Fibroblast of skin of right quadriceps (primary cell): ENCODE measurements at places on chromosomes 11 and 22.

GRCh38 chr11:40797981-40798380 is 661.5 kb downstream of the LRRC4C start:
- DNase-seq = peak; percentile 46

- DNase-seq = no peak
Measured at GRCh38 chr11:128803011-128803410, 64.1 kb downstream of the KCNJ1 start.

DNA sequence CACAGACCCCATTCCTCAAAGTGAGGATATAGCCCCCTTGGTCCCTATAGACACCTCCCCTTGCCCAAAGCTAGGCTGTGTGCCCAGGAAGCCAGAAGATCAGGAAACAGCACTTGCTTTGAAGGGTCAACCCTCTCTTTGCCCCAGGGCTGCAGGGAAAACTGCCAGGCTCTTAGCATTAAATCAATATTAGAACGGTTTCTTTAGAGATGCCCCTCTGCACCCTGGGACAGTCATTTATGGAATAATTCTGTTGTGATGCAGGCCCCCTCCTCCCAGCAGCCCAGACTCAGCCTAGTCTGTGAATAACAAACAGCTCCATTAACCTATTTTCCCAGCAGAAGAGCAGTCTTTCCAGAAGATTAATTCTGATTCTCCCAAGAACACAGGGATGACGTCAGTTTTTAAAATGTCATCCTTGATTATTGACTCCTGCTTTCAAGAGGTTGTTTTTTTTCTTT is 11.6 kb upstream of the CAPN5 start:
- DNase-seq = no peak

DNA sequence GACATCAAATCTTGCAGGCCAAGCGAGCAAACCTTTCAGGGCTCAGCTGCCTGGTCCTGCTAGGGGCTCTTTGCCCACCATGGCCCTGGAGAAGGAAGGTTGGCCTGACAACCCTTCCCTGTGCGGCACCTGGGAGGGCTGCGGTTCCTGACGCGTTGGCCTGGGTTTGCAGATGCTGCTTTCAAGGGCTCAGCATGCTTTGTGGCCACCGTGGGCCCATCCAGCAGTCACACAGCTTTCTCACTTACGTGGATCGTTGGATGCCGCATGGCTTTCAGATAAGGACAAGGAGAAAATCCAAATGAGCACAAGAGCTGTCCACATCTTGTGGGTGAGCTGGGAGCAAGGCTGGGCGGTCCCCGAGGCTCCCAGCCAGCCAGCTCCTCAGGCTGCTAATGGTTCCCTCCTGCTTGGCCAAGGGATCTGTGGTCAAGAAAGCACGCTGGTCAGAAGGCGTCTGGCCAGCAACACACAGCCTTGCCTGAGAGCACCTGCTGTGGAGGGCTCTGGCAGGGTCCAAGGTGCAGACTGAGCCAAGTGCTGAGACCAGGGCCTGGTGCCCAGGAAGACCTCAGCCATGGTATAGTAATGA is 8.2 kb downstream of the C11orf24 start:
- no peak for DNase-seq

- no peak for DNase-seq
Measured at GRCh38 chr11:59336931-59337330, 21.8 kb upstream of the OR5AN1 start.

DNA sequence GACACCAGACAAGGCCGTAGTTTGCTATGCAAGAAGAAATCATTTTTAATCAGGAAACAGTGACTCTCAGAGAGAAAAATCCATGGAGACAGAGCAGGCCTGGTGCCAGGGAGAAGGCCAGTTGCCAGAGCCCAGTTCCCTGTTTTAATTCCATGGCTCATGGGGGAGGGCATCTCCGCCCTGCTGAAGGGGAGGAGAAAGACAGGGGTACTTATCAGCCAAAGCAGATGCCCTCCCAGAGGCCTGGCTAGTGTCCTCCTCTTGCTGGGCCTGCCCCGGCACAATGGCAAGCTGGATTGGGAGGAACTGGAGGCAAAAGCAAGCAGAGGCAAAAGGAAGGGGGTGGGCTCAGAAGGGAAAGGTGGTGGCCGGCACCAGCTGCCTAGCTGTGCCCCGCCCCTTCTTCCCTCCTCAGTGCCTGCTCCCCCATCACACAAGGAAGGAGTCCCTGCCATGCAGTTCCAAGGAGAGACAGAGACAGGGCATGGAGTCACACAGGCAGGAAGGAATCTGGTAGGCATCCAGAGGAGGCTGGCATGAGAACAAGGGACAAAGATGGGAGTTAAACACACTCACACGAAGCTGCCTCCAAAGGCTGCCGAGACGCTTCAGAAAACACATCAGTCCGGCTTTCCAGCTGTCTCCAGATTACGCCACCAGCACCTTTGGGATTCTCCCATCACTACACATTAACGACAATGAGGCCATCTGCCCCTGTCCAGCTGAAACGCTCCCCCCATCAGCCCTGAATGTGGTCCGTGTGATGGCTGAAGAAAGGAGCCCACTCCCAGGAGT is 591.8 kb downstream of the BUD13 start:
- DNase-seq = no peak

- peak; percentile 70 for DNase-seq
Measured at GRCh38 chr11:19742588-19743292, 30.1 kb downstream of the NAV2 start.

- no peak for DNase-seq
Measured at GRCh38 chr22:31038686-31039085, 42.4 kb upstream of the SMTN start.

- no peak for DNase-seq
Measured at GRCh38 chr22:43337385-43337784, 5.8 kb downstream of the SCUBE1 start.

GRCh38 chr22:27880778-27881394 is 38.2 kb downstream of the PITPNB start:
- peak; percentile 79 for DNase-seq

- DNase-seq = no peak
Measured at GRCh38 chr11:98729118-98729517, 291.6 kb upstream of the CNTN5 start.

DNA sequence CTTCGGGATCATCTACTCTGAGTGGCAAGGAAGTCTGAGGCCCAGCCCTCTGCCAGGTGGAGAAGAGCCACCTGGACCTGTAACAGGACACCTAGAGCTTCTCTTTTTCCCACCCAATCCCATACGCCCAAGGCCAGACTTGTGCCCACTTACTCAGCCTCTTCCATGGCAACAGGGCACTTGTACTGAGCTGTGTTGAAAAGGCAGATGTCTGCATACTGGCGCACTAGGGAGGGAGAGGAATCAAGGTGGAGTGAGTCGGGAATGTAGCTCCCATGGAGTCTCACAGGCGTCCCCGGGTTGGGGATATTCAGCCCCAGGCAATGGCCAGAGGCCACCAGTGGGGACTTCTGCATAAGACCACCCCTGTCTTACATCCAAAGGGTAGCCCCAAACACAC is 36.1 kb downstream of the TPBGL start:
- no peak for DNase-seq

GRCh38 chr22:45994491-45995404 is 17.8 kb upstream of the WNT7B start:
- DNase-seq = peak; percentile 59

DNA sequence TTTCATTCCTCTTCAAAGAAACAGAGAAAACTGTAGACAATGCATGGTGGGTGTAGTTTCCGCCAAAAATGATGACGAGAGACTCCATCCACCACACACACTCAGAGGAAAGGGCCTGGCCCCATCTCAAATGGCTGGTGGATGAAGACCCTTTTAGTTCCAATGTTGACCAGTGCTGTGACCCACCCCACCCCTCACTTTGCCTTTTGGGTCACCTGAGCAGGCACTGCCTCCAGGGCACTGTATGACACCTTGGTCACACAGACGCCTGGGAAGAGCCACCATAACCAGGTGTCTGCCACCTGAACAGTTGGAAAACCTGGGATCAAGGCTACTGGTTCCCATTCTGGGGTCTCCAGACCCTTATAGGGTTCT is 121.3 kb downstream of the MPPED1 start:
- no peak for DNase-seq

DNA sequence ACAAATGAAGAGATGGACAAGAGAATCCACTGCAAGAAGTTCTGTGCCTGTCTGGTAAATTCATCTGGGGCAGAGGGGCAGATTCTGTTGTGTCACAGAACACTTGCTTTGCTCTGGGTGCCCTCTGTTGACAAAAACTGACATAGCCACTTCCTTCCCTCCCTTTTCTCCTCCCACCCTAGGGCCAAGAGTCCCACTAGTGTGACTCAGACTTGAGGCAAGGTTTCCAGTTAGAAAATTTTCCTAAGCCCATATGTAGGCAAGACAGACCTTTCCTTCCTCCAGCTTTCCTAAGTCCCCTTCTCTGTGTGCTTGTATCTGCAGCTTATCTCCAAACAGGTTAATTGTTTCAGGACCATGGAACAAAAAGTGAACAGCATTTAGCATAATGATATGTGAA is 106.8 kb downstream of the RBFOX2 start:
- DNase-seq = peak; percentile 92

DNA sequence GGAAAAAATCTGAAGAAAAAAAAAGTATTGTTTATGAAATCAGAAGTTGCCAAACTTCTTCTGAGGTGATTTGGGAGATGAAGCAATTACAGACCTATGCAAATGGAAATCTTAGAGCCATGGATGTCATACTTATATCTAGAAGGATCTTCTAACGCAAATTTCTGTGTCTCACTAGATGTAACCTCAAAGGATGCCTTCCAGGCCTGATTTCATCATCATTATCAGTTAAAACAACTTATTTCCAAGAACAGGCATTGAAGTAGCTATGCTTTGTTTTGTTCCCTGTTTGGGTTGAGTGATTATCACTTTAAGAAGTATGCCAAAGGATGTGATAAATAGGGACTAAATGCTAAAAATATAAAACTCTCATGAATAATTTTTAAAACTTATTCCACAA is 43.9 kb upstream of the ANGPTL5 start:
- DNase-seq = no peak

DNA sequence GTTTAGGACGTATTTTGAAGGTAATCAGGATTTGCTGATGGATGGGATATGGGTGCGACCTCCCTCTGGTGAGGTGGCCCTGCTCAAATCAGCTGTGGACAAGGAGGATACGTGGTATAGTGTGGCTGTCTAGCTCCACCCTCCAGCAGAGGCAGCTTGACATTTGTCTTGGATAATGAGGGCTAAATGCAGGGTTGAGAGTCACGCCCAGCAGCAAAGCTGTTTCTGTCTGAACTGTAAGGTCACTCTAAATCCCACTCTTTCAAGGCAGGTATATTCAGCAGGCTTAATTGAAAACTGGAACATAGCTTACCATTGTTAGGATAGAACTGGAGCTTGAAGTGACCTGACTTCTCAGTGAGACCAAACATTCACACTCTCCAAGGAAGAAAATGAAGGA is 98.7 kb downstream of the SWAP70 start:
- DNase-seq = no peak

GRCh38 chr11:88421530-88421929 is 84.0 kb upstream of the CTSC start:
- DNase-seq = peak; percentile 12

DNA sequence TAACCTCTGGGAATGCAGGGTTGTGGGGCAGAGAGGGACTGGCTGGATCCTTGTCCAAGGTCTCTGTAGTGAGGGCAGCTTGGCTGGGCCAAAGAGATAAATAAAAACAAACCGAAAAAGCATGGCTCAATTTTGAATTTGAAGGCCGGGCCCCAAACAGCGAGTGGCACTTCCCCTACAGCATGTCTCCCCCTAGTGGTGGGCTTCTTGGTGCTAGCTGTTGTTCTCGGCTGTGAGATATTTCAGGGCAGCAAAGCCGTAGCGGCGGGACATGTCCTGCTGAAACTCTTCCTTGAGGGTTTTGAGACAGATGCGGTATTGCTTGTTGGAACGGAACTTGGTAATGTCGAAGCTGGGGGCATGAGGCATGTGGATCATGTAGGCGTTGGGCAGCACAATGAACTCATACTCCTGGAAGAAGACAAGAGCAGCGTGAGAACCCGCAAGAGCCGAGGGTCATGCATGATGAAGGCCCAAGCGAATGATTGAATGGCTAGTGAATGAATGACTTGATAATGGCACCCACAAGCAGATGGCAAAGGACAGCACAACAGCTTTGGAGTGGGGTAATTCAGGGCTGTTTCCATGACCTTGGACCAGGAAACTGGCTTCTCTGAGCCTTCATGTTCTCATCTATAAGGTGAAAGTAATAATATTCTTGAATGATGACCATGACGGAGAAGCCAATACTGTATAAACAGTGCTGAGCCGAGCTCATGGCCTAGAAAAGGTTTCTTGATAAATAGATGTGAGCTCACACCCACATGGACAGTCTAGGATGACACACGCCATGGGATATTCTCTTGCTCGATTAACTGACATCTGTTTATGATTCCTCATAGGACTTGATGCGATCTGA is 216.3 kb upstream of the SYN3 start:
- no peak for DNase-seq

DNA sequence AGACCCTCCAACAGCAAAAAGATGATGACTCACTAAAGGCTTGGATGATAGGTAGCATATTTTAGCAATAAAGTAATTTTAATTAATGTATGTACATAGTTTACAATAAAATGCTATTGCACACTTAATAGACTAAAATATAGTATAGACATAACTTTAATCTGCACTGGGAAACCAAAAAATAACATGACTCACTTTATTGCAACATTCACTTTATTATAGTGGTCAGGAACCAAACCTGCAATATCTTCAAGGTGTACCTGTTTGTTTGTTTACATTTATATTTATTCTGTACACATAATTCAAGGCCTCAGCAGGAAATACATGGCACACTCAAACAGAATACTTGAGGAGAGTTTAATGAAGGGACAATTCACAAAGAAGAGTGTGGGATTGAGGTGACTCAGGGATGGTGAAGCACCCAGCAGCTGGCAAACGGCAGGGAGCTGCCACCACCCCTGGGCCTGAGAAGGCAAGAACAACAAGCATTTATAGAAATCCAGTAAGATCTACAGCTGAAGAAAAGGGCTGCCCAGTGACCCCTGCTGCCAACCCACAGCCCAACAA is 51.5 kb upstream of the POU2AF2 start:
- DNase-seq = no peak

DNA sequence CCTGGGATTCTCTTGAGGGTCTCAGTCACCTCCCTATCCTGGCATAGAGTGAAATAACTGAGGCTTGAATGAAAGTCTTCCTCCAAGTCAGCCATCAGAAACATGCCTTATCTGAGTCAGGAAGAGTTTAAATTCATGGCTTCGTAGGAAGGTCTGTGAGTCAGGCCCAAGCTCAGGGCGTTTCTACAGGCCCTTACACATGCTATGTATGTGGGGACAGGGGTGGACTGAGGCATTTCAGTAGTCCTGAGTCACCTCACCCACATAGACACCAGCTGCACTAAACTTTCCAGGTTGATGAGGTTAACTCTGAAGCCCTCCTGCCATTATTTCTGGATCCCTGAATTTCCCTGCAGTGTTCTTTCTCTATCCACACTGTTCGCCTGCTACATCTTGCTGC is 134.6 kb upstream of the RCN1 start:
- peak; percentile 21 for DNase-seq

- DNase-seq = no peak
Measured at GRCh38 chr11:92861634-92862033, 107.8 kb upstream of the MTNR1B start.
